ENCODE measurements at places on chromosomes 5 and 9.

- no peak for DNase-seq
These were observed 31.0 kb upstream of the SHISAL2B start for GRCh38 chr5:64659289-64659688.

DNA sequence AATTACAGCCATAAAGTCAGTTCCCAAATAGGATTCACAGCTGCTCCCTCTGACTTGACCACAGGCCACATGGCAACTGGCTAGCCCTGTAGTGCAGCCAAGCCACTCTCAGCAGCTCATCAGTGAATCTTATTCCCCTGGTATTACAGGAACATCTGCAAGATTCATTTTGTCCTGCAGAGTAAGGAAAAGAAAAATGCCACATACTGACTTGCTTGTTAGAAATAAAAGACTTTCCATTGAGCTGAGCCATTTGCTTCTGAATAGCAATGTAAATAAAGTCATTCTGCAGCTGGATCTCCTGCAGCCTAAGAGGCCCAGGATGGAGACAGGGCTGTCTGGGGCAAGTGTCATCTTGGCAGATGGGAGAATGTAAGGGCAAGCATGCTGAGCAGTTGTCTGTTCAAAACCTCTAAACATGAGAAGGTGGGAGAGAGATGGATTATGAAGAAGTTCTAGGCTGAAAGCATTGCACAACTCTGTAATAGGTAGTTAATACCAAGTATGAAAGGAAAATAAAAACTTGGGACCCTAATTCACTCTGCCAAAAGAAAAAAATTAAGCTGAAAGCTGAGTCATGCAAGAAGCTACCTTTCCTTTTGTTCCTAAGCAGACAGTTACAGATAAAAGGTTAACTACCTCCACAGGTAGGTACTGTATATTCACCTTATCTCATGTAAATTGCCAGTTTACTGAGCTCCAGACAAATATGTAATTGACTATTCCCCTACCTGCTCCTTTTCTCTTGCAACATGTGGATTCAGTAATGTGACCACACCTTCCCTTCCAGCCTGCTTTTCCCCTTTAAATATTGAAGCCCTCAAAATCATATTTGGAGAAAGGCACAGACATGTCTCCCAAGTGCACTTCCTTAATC lies 244.4 kb upstream of the RAI14 start:
- no peak for DNase-seq

- no peak for DNase-seq
These were observed 154.0 kb downstream of the SLC12A2 start for GRCh38 chr5:128237546-128237945.

- DNase-seq: no peak
These were observed 17.8 kb downstream of the PPARGC1B start for GRCh38 chr5:149747833-149748366.

Measured in NCI-H2081 (cell line).